ENCODE measurements at places on chromosomes 7 and 10.

DNA sequence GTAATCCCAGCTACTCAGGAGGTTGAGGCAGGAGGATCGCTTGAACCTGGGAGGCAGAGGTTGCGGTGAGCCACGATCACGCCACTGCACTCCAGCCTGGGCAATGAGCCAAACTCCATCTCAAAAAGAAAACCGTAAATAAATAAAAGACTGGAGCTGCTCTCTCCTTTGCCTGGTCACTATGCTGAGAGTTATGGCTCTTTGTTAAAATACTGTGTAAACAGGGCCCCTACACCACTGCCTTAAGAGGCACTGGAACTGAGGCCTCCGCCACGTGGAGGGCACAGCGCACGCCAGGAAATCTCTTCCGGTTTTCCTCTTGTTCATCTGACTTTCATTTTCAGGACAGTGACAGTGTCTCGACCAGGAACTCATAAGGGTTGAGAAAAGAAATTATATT is 123.3 kb downstream of the PAXIP1 start:
- DNase-seq: no peak

- no peak for DNase-seq
These were observed 285.0 kb downstream of the SUGCT start for GRCh38 chr7:40419806-40420205.

- no peak for DNase-seq
These were observed 591.1 kb downstream of the PTPRN2 start for GRCh38 chr7:157996359-157997079.

DNA sequence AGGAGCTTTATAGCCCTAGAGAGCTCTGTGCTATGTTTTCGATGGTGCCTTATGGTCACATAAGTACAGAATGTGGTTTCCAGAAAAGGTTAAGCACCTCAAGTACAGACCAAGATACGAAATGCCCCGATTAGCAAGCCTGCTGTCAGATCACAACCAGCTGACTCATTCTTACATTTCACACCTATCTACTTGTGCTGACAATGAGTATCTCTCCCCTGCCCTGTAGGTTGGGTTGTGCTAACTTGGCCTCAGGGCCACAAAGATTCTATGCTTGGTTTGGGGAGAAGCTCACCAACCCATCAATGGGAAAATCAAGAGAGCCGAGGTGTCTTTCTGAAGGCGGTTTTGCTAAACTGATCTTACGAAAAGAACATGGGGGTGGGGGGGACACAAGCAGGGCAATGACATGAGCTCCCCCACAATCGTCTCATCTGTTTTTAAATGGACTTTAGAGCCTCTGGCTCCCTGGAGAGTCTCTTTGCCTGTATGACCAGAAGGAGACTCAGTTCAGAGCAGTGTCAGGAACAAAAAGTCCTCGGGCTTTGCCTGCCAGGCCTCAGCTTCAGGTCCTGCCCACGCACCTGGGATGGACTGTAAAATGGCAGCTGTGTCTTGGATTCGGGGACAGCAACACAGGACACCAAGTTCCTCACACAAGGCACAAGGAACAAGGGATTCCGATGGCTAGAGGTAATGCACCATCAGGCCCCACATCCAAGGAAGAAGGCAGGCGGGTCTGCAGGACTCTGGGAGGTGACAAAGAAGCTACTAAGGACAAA is 55.1 kb downstream of the FAM53B start:
- no peak for DNase-seq

Measured in iPS-NIHi11 (cell line).